ENCODE measurements at places on chromosomes 16 and 17. TPM values are rescaled to one million over a fixed set of nuclear protein-coding genes. Genes with fewer than 3 reads are reported as not detected.

The ST6GALNAC2 gene
- not detected for total RNA-seq

The C1QTNF8 gene
- total RNA-seq, result not detected

The TNFSF13 gene
- total RNA-seq, result 4.8 TPM

The CIITA gene
- total RNA-seq, result 101 TPM

The TMC6 gene
- total RNA-seq, result 234 TPM

- DNase-seq, result peak; percentile 84
Measured at GRCh38 chr17:50148226-50149090, 2.0 kb downstream of the PPP1R9B start.

DNA sequence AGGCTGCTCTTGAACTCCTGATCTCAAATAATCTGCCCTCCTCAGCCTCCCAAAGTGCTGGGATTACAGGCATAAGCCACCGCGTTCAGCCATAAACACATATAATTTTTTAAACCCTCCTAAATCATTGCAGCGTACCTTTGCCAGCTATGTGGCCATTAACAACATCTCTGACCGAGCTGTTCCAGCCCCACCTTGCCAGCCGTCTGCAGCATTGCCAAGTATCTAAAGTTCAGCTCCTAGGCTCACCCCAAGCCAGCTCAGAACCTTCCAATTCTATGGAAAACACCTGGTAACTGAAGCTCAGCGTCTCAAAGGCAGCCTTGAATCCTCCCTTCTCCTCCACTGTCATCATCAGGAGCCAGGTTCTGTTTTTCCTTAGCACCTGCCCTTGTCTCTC lies 5.1 kb upstream of the MEIOB start:
- DNase-seq, result no peak

DNA sequence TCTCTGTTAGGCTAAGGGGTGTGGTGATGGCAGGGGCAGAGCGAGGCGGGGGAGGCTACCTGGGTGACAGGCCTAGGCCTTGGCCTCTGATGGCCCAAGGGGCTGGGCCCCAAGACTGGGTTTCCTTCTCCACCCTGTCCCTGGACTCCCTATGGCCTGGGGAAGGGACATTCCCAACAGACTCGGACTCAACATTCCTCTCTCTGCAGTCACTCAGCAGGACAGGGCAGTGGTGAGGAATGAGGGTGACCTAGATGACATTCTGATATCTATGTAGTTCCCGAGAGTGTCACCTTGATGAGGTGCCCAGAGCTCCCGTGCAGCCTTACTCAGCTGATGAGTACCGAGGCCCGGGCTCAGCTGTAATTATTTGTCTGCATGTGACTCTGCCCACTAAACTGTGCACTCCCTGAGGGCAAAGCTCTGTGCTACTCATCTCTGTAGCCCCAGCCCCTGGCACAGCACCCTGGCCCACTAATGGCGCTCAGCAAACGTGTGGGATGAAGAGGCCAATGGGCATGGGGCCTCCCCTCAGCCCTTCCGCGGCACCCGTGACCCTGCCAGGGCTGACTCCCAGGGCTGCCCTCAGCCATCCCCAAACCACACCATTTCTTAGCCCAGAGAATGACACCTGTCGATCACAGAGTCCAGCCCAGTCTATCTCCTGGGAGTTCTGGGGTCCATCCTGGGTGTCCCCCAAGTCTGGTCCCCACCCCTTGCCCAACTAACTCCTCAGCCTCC lies 2.2 kb downstream of the PLCD3 start:
- DNase-seq, result no peak

Data from OCI-LY7 (cell line).